Foreskin fibroblast (primary cell): ENCODE measurements at places on chromosomes 4 and X.

- peak; percentile 36 for DNase-seq
Observed at GRCh38 chr4:109816082-109816442, 500 bp downstream of the GAR1 start.

GRCh38 chr4:159549098-159549518 lies 446.2 kb downstream of the RAPGEF2 start:
- DNase-seq, result no peak

GRCh38 chr4:13492747-13493146 lies 8.6 kb upstream of the RAB28 start:
- no peak for DNase-seq

GRCh38 chrX:97234471-97235081 lies 350.9 kb downstream of the RPA4 start:
- no peak for DNase-seq

- DNase-seq, result no peak
Observed at GRCh38 chrX:73478961-73479360, 32.1 kb downstream of the CDX4 start.

DNA sequence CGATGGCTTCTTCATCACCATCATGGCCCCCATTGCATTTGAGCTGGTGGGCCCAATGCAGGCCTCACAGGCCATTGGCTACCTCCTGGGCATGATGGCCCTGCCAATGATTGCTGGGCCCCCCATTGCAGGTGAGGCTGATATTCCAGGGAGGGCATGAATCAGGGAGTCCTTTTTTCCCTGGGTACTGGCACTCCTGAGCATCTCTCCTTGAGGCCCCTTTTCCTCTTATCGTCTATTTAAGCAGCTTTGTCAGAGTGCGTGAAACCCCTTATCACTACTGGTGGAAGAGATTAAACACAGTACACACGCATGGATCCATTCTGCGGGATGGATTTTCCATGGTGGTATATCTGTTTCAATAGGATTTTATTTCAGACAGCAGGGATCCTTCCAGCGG lies 85.1 kb downstream of the RLIM start:
- no peak for DNase-seq

- no peak for DNase-seq
Observed at GRCh38 chrX:140500441-140500840, 4.4 kb downstream of the SOX3 start.

- DNase-seq, result no peak
Observed at GRCh38 chrX:6694977-6695376, 160.1 kb upstream of the VCX3A start.

DNA sequence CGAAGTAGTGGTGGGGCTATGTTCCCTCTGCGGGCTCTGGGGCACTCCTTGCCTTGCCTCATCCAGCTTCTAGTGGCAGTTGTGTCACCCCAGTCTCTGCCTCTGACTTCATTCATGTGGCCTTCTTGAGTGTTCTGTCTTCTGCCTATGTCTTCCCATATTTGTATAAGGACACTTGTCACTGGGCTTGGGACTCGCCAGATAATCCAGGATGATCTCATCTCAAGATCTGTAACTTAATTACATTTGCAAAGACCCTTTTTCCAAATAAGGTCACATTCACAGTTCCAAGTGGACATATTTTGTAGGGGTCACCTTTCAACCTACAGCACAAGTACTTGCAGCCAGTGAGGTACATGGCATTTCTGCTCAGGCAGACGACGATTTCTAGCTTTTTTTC lies 30.3 kb upstream of the CLDN24 start:
- DNase-seq, result no peak

DNA sequence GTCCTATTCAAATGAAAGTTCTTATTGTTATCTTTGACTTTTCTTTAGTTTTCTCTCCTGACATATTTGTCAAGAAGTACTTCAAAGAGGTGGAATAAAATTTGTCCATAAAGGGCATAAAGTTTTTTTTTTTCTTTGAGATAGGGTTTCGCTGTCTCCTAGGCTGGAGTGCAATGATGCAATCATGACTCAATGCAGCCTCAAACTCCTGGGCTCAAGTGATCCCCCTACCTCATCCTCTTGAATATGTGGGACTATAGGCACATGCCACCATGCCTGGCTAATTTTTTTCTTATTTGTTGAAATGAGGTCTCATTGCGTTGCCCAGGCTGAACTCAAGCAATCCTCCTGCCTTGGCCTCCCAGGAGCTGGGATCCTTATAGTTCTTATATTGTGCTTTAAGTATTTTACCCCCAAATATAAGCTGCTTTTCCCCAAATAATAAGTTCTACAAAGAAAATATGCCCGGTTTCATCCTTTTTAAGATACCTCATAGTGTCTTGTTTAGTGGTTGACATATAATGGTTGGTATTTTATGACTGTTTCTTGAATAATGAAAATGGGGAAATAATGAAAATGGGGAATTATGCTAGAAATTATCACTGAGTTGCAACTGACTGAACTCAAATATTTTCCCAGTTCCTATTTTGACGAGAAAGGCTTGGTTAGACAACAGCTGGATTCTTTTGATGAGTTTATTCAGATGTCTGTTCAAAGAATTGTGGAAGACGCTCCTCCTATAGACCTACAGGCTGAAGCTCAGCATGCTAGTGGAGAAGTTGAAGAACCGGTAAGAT lies 11.6 kb downstream of the POLR2B start:
- peak; percentile 61 for DNase-seq

DNA sequence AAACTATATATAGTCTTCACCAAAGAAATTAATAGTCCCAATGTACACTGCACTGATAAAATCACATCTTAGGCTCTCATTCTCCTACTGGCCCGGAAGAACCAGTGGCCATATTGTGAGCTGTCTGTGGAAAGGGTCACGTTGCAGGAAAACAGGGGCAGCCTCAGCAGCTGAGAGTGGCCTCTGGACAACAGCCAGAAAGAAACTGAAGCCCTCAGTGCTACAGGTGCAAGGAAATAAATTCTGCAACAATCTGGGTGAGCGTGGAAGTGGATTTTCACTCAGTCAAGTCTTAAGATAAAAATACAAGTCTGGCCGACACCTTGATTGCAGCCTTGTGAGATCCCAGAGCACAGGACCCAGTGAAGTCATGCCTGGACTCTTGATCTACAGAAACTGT lies 3.2 kb upstream of the SLC25A14 start:
- DNase-seq, result no peak

DNA sequence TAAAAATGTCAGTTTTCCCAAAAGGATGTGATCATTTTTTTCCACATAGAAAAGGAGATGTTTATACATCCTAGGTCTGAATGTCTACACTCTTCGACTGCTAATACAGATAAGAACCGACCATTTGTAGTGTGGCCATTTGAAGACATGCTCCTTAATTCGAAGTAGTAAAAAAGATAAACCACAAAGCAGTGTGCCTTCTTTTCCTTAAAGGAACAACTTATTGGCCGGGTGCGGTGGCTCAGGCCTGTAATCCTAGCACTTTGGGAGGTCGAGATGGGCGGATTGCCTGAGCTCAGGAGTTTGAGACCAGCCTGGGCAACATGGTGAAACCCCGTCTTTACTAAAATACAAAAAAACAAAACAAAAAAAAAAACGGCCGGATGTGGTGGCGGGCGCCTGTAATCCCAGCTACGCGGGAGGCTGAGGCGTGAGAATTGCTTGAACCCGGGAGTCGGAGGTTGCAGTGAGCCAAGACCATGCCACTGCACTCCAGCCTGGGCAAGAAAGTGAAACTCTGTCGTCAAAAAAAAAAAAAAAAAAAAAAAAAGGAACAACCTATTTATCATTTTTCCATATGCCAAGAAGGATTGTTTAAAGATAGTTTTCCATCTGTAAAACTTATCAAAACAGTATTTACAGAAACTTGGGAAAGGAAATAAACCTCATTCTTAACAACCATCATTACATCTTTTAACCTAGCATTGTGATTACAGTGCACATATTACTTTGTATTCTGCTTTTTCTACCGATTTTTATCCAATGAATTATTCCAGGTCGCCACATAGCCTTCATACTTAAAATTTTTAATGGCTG lies 2.6 kb downstream of the INTS6L start:
- DNase-seq, result no peak

DNA sequence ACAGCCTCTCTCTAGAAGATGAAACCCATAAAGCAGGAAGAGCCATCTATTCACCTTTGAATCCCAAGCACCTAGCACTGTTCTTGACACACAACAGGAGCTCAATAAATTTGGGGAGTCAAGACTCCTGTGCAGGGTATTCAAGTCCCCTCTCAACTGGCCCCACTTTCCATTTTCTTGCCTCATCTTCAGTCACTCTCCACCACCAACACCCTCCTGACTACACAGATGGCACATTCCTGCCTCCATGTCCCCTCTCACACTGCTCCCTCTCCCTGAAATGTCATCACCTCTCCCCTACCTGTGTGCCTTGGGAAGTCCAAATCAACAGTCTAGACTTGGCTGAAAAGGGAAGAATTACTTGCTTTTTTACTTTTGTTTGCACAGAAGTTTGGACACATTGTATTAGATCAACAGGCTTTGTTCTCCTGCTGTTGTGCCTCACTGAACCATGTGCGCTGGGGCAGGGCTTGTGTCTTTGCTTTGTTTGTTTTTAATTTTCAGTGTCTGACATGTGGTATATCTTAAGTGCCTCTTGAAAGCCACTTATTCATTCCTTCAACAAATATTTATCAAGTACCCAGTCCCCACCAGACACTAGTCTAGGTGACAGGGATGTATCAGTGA lies 85.1 kb downstream of the APBB2 start:
- DNase-seq, result no peak

DNA sequence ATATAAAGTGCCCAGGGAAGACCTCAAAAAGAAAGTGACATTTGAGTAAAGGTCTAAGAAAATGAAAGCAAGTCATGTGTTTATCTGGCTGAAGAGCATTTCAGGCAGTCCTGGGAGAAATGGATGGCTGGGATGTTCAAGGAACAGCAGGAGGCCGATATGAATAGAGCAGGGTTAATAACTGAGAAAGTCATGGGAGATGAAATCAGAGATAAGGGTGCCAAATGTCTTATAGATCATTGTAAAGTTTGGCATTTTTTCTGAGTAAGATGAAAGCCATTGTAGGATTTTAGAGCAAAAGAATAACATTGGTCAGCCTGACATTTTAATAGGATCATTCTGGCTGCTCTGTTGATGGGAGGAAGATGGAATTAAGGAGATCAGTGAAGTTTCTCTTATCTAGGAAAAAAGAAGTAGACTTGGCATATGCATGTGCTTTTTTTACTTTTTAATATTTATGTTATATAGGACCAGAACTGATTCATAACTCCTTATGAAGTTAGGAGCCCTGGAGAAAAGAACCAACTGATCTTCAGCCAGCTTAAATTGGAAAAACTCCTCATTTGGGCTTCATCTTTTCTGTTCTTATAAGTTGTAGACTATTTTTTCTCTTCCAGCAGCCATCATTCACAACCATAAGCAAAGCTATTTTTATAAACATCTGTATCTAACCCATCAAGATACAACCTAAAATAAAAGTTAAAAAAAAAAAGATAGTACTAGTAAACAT lies 18.6 kb downstream of the AIMP1 start:
- DNase-seq, result no peak

- peak; percentile 11 for DNase-seq
Observed at GRCh38 chr4:83961575-83961974, 425.7 kb downstream of the GPAT3 start.

GRCh38 chrX:46611658-46612362 lies 38.2 kb downstream of the CHST7 start:
- no peak for DNase-seq

GRCh38 chr4:177079327-177079726 lies 230.3 kb upstream of the NEIL3 start:
- peak; percentile 7 for DNase-seq

DNA sequence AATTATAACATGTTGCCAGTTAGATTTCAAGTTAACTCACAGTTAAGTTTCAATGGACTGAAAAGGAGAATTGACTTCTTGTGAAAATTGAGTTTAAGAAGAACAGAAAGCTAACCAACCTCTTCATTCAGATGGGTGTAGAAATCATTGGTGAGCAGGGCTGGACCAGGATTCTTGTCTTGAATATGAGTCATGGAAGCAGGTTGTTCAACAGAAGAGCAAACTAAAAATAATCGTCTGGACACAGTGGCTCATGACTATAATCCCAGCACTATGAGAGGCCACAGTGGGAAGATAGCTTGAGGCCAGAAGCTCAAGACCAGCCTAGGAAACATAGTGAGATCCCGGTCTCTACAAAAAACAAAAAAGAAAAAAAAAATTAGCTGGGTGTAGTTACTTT lies 98.2 kb downstream of the ARSJ start:
- DNase-seq, result peak; percentile 51

DNA sequence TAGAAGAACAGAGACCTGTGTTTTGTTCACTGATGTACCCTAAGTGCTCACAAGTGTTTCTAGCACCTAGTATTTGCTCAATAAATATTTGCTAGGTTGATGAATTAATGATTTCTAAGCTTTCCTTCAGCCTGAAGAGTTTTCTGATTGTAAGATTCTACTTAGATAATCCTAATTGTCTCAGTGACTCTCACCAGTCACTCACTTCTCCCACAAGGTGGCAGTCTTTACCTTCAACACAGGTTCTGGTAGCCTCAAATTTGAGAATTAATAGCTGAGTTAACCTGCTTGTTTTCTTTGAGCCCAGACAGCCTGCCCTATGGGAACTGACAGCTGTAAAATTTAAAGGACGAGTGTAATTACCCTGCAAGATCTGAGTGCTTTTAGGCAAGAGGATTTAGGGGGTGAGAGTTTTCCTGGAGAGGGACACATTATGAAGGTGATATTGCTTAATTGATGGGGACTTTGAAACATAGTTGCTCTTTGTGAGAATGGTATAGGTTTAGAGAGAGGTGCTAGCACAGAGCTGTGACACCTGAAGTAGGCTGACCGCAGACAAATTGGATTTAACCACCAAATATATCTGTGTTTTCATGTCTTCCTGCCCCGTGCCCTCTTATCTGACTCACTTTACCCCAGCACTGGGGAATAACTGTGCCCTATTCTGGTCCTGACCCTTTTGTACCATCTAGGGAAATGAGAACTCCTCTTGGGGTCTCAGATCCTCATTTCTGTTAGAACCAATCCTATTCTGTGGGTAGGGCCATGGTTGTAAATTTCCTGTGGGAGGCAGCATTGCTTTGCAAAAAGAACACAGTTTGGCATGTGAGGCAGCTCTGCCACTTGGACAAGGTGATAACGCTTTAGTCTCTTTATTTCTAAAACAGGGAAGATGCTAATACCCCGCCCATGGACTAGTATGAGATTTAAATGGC lies 27.7 kb downstream of the CD38 start:
- DNase-seq, result peak; percentile 73
